ENCODE measurements at places on chromosomes 2 and 18.

- no peak for DNase-seq
Measured at GRCh38 chr18:11488175-11488574, 121.2 kb upstream of the SLC35G4 start.

GRCh38 chr2:173150087-173150486 lies 74.4 kb downstream of the MAP3K20 start:
- no peak for DNase-seq

DNA sequence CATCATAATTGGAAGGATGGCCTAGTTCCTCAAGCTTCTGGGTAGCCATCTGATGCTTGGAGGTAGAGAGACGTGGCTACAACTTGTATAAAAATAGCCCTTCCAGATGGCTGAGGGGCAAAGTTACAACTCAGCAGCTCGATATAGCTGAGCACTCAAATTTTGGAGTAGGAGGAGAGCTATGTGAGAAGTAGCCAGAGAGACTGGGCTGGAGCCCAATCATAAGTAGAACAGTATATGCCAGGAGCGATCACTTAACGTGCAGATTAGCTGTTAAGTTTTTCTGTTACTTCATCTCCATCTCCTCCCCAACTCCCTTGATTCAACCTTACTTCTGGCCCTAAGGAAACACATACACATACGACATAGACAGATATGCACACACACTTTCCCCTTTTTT lies 28.8 kb downstream of the CNRIP1 start:
- DNase-seq, result no peak

- no peak for DNase-seq
Measured at GRCh38 chr18:74654638-74655037, 57.0 kb downstream of the ZNF407 start.

- no peak for DNase-seq
Measured at GRCh38 chr2:236657801-236658200, 88.2 kb downstream of the ACKR3 start.

- no peak for DNase-seq
Measured at GRCh38 chr2:116716038-116716437, 1098.5 kb upstream of the DDX18 start.

Measured in left ventricle myocardium inferior (tissue), 1 donor.